Right ventricle myocardium superior (tissue), 1 donor: ENCODE measurements at places on chromosomes 13 and 19.
A peak's percentile ranks its signal among the peaks of the same experiment; 100 is the strongest.

DNA sequence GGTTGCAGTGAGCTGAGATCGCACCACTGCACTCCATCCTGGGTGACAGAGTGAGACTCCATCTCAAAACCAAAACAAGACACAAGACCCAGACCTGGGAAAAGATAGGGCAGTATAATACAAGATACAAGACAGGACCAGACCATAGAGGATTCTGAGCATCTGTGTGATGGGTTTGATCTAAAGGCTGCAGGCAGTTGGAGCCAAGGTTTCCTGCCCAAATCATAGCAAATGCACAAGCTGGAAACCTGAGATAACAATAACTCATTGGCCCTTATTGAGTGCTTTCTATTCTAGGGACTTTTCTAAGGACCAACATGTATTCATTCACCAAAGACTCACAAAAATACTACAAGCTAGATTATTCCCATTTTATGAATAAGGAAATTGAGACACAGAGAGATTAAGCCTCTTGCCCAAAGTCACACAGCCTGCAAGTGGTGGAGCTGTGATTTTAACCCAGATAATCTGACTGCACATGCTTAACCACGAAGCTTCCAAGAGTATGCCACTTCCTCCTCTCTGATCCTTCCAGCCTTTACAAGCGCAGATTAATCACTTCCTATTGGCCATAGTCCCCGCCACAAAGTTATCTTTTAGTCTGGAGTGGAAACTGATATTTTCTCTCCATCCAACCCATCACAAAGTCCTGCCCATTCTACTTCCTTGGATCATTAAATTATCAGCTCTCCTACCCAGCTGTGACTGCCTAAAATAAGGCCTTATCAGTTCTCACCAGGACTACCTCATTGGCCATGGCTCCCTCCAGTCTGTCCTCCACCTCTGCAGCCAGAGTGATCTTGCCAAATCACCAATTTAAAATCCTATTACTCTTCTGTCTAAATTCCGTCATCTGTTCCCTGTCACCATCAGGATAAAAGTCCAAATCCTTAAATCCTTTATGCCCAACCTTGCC, 147.2 kb downstream of the FLT1 start:
- no peak for DNase-seq

GRCh38 chr19:51904331-51905165, at the start of gene ZNF649:
TSS of gene ZNF649 (minus strand) at chr19:51905017. CDS start at chr19:51900107, 4,910 bp downstream.
- DNase-seq, result peak; percentile 91

DNA sequence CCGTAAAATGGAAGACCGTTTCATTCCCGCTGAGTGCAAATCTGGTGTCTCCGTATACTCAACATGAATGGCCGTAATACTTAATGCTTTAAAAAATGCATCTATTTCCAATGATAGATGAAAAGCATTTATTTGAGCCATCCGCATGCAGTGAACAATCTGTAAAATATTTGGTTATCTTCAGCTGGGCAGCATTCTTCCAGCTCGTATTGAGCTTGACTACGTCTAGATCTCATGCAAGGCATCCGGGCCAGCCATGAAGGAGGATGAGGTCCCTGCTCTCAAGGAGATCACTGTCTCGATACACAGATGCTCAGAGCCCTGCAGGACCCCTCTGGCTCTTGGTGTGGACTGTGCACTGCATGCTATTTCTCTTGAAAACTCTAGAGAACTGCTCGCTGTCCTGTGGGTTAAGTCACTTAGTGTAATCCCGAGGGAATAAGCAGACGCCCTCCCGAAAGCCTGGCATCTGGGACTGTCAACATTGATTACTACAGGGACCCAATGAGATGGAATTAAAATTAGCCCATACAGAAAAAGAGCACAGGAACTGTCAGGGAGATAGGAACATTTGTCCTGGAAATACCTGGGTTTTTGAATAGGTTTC, 112.4 kb upstream of the RNF113B start:
- no peak for DNase-seq

DNA sequence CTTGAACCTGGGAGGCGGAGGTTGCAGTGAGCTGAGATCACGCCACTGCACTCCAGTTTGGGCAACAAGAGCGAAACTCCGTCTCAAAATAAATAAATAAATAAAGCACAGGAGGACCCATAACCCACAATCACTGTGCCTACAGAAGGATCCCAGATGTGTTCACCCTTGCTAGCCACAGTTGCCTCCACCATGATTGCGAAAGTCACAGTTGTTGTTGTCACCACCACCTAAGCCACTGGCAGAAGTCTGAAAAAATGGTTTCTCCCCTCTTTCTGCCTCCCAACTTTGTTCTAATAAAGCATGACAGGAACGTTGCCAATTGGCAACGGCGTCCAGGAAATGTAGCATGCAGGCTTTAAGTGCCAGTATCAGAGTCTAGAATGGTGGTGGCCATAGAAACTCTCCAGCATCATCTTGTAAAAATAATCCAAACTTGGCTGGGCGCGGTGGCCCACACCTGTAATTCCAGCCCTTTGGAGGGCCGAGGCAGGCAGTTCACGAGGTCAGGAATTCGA, 2.2 kb upstream of the EPS15L1 start:
- no peak for DNase-seq

DNA sequence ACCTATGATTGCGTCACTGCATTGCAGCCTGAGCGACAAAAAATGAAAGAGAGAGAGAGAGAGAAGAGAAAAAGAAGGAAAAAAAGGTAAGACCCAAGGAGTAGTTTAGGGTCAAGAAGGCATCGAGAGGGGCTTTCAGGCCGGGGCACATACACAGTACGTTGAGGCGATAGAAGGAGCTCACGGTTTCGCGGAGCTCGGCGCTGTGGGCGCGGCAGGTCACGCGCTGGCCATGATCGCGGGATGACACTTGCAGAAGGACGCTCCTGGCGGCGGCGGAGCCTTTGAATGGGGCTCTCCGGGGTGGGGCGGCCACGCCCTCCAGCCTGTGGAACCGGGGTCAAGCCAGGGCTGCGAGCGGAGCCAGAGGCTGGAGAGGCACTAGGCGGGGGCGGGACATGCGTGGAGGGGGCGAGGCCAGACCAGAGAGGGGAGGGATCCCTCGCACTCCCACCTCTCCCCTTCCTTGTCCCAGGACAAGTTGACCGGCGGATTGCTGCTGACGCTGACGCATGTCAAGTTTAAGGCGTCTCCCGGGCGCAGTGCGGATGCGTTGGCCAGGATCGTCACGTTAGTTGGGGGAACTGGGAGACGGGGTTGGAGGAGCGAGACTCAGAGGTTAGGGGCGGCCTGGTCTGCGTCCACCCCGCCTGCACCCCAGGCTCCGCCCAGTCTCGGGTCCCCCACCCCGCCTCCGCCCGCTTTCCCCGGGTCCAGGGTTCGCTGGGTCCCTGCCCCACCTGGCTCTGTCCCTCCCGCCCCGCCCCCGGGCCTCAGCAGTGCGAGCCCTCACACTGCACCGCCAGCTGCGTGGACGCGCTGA, 6.9 kb downstream of the NPHS1 start:
- no peak for DNase-seq

- DNase-seq, result no peak
These were observed 29.9 kb downstream of the ATP7B start for GRCh38 chr13:51981355-51981754.
